Fibroblast of skin of left quadriceps (primary cell): ENCODE measurements at places on chromosomes 1 and 21.

DNA sequence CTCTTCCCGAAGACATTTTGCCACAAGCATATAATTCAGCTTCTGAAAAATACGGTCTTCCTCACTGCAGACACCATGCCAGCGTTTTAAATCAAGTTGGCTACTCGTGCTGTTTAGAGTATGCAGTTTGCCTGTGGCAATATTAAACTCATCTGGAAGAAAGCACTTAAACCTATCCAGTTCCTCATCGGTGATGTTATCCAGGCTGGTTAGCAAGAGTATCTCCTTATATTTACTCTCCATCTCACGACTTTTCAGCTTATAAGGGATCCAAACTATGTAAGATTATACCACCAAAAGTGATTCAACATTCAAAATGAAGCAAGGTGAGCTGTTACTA, 9.7 kb upstream of the IFI16 start:
- DNase-seq: no peak

- no peak for DNase-seq
Observed at GRCh38 chr1:245409341-245410195, 254.8 kb downstream of the KIF26B start.

GRCh38 chr21:35649186-35649585, 411.1 kb downstream of the SETD4 start:
- DNase-seq: no peak

GRCh38 chr1:24321126-24321525, 2.0 kb downstream of the GRHL3 start:
- DNase-seq: no peak

- no peak for DNase-seq
Observed at GRCh38 chr1:165225062-165225461, 131.5 kb downstream of the LMX1A start.

DNA sequence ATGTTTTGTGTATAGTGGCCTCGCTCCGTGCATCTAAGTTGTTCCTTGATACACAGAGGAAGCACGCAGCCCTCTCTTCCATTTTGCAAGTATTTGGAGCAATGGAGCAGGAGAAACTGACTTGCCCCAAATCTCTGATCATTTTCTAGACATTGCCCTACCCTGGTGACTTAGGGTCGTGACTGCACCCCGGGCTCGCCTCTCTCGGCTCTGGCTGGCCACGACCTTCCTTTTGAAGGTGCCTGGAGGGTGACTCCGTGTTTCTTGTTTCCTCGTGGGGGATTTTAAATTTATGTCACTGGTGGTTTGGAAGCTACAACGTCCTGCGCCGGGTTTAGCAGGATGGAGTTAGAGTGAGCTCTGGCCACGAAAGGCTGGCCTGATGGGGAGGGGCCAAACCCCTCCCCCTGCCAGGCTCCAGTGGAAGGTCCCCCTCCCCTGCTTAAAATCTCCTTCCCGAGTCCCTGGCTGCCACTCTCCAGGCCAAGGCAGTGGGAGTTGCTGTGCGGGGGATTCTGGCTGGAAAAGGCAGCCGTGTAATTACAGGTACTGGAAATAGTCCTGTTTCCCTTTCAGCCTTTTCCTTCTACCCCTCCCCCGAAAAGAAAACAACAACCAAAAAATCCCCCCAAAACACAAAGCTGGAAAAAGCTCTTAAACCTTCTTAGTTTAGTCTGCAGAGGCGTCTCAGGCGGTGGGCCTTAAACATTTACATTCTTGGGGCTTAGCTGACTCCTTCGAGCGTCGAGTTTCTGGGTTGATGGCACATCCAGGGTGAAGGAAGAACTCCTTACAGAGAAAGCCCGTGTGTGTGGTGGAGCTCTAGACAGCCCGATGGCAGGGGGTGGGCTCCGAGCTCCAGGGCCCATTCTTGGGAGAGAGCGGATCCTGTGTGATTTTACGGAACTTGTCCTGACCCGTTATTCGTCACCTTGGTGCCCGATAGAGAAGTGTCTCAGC, 28.1 kb downstream of the SPSB1 start:
- no peak for DNase-seq

- no peak for DNase-seq
Observed at GRCh38 chr1:2561898-2562895, 6.0 kb downstream of the TNFRSF14 start.

- DNase-seq: no peak
Observed at GRCh38 chr1:204962742-204963632, 80.0 kb upstream of the CNTN2 start.

DNA sequence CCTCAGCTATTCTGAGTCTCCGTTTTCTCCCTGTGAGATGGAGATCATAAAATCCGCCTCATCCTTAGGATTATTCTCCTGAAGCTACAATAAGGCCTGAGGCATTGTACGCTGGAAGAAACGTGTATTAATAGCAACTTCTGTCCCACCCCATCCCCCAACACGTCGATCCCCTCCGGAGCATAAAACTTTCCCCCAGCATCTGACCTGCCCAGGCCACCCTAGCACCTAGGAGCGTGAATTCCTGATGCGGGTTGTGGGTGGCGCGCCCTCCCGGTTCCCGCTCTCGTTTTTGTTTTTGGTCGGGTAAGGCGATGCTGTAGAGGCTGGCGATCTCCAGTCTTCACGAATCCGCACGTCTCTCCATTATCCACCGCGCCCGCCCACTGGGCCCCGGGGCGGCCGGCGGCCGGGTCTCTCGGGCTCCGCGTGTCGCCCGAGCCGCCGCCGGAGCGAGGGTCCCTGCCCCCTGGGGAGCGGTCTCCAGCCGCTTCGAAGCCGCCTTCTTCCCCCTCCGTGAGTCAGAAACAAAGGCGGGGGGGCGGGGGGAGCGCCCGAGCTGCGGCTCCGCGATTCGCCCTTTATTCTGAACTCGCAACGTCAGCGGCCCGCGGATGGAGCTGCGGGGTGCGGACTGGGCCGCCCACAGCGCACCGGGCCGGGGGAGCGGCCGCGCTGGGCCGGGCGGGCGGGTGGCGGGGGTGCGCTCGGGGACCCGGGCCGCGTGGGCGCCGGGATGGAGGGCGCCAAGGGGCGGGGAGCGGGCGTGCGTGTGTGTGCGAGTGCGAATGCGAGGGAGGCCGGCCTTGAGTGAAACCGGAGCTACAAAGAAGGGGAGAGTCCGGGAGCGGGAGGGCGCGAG, at the start of gene PLEKHO1:
Gene PLEKHO1 (plus strand): TSS at position 646 of the 862 bp plus-strand sequence. CDS start 342 bp downstream, outside the sequence.
- DNase-seq: peak; percentile 72

DNA sequence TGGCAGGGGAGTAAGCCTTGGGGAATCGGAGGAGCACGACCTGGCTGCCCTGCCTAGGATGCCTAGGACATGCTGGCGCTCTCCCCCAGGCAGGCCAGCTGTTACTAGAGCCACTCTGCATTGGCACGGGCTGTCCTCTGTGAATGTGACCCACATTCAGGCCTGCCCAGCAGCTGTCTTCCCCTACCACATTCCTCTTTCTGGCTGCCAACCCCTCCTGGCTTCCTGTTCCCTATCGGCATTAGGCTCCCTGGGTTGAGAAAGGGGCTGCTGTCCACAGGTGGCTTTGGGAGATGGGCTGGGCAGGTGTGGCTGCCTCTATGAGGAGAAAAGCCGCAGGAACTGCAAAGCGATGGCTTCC, 2.3 kb upstream of the NFASC start:
- DNase-seq: no peak

GRCh38 chr21:44487831-44488230, 32.5 kb downstream of the LRRC3 start:
- no peak for DNase-seq

DNA sequence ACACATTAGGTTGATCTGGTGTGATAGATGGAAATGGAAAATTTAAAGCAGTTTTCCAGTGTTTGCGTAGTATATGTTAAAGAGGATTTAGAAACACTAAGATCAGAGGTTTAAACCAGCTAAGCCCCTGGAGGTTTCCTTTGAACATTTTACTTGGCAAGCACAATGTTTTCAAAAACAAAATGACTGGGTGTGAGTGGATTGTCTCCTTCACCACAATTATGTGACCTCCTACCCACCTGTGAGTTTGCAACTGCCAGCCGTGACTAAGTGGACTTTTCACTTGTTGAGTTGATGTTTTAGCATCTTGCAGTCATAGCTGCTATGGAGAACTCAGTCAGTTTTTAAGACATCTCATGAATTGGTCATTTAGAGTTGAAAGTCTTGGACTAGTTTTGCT, 4.7 kb downstream of the CCDC190 start:
- DNase-seq: peak; percentile 63

- DNase-seq: peak; percentile 30
Observed at GRCh38 chr1:30525971-30526651, 197.3 kb downstream of the MATN1 start.

- DNase-seq: no peak
Observed at GRCh38 chr1:46197560-46197963, 672 bp downstream of the POMGNT1 start.

- no peak for DNase-seq
Observed at GRCh38 chr1:232390590-232390989, 239.3 kb downstream of the SIPA1L2 start.

DNA sequence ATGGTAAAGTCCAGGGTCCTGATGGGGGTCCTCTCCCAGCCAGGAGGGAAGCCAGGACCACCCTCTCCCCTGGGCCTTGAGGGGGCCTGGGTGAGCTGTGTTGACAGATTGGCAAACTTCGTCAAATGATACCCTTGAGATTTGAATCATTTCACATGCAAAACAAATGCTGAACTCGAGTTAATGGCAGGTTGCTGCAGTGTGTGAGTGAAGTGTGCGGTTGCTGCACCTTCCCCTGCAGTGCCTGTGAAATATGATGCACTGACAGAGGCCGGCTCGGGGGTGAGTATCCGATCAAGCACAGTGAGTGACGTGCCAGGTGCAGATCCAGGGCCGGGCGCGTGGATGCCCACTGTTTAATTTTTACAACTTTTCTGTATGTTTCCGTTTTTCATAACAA, 5.7 kb upstream of the KRTAP12-1 start:
- DNase-seq: no peak

- peak; percentile 49 for DNase-seq
Observed at GRCh38 chr1:77473690-77474089, 191.9 kb downstream of the AK5 start.

DNA sequence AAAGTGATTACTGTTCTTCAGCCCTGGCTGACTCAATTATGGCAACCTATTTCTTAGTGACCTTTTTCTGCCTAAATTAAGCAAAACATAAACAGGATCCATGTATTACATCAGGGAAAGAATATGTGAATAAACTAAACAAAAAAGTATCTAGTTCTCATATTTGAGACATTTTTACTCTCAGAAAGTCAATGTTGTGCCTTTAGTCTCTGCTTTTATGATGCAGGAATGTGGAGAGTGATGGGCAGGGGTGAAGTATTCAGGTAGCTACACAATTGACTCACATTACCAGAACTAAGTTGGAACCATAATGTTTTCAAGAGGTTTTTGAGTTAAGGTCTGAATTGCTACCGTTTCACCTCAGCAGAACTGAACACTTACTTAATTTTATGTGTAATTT, 462.7 kb upstream of the CXADR start:
- no peak for DNase-seq

- DNase-seq: no peak
Observed at GRCh38 chr1:27536010-27536757, 46.2 kb upstream of the WASF2 start.

DNA sequence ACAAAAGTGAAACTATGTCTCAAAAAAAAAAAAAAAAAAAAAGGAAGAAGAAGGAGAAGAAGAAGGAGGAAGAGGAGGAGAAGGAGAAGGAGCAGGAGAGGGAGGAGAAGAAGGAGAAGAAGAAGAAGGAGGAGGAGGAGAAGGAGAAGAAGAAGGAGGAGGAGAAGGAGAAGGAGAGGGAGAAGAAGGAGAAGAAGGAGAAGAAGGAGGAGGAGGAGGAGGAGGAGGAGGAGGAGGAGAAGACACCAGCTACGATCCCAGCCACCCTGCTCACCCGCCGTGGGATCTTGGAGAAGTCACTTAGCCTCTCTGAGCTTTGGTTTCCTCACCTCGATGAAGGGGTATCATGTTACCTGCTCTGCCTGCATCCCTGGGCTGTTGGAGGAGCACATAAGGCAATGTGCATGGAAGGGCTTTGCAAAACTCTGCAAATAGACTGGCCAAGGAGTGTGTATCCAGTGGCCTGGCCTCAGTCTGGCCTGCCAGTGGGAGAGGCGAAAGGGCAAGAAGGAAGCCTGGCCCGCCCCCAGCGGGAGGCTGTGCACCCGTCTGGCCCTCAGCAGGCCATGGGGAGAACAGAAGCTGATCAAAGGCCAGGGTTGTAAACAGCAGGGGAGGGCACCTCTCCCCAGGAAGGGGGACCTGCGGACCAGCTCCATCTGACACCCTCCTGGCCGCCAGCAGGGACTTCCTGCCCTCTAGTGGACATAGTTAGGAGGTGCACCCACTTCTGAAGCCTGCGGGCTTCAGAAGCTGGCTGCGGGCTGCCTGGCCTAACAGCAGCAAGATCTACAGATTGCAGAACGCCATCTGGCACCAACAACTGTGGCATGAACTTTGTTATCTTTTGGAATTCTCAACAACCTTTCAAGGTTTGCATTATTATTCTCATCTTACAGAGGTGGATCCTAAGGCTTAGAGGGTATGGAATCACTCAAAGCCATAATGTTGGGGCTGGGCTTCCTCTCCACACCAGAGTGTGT, 19.2 kb upstream of the CDK18 start:
- peak; percentile 20 for DNase-seq

DNA sequence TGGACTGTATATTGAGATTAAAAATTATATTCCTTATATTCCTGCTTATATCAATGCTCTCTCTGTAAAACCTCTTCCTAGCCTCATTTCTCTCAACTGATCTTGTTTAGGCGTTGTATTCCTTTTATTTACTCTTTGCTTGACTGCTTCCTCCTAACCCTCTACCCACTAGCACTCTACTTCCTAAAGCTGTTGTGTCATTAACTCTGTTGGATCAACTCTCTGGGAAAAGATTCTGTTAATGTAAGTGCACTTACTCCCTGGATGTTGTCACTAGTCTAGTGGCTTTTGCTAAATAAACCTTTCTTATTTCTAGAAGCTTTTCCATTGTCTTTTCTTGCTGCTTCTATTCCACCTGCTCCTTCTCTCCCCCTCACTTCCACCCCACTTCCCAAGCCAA, 6.5 kb downstream of the SPATA46 start:
- no peak for DNase-seq

DNA sequence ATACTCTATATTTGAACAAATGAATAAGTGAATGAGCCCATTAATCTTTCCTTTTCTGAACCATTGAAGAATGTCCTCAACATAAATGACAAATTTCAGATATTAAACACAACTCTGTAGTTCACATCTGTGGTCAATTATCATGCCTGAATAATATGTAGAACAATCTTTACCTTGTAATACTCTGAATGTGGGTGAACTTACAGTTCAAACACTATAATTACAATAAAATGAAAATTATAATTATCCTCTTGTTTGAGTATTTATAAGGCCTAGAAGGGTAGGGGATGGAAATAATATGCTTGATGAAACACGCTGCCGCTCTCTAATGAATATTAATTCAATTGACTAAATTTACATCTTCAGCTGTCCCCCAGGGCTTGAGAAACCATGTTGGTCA, 8.7 kb upstream of the SFPQ start:
- no peak for DNase-seq

GRCh38 chr1:156592158-156592909, 758 bp downstream of the NAXE start:
- DNase-seq: no peak

DNA sequence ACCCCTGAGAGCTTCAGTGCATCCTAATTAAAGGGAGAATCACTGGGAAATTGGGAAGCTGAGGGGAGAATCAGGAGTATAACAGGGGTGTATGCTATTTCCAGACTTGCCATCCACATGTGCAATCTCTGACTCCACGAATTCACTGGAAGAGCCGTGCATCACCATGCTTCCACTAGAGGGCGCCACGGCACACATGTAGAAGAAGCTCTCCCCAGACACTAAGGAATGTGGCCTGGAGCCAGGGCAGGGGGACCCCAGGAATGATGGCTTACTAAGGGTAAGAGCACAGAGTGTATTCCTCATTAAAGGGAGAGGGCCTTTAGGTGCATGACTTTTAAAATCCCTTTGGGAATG, 81.5 kb downstream of the ABCA4 start:
- DNase-seq: no peak
